ENCODE measurements at places on chromosomes 11 and 22.

- no peak for DNase-seq
Observed at GRCh38 chr22:29633514-29634312, 30.3 kb downstream of the NF2 start.

- DNase-seq, result no peak
Observed at GRCh38 chr11:63491636-63492372, 837 bp upstream of the PLAAT5 start.

- no peak for DNase-seq
Observed at GRCh38 chr11:45300715-45301114, 14.6 kb upstream of the SYT13 start.

DNA sequence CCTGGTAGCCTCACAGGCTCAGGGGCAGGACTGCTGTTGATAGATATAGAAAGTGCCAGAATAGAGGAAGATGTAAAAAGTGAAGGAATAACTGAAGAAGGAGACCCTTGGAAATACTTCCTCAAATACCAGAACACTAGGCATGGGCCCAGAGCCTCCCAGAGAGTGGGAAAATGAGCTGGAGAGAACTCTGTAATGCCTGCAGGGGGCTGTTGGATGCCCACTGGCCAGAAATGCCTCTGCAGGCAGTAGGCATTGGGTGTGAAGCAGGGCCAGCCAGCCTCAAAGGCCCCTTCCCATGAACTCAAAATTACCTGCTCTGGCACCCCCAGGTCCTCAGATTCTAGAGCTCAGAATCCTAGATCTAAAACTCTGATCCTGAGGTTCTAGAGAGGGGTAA, 15.1 kb downstream of the P2RY2 start:
- DNase-seq, result no peak

- no peak for DNase-seq
Observed at GRCh38 chr22:31540966-31541365, 44.6 kb downstream of the SFI1 start.

- DNase-seq, result no peak
Observed at GRCh38 chr11:115222218-115222862, 281.9 kb downstream of the CADM1 start.

DNA sequence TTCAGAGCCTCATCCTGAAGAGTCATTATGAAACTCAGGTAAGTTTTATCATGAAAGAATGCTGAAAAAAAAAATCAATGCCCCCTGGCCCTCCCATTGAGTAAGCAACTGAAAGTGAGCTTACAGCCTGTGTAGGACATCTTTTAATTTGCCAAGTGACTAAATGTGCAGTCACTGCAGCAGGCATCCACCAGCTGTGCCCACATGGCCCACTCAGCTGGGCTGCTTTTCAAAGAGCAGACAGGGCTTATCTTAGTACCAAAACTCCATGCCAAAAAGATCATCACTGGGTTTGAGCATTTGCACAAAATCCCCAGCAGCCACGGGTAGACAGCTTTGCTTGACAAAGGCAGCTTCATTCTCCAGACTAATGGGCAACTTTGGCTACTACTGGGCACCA, 709.7 kb downstream of the NTM start:
- DNase-seq, result no peak

DNA sequence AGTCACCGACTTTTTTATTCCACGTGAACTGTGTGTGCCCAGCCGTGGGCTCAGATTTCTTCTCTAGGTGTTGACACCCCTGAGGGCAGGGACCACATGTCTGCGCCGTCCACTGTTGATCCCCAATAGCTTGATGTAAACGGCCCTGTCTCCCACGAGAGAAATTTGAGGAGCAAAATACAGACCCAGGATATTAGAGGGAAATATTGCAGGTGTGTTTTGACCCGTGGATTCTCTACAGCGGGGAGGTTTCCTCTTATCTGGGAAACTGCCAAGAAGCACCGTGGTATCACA, 437.5 kb downstream of the TBC1D22A start:
- DNase-seq, result no peak

GRCh38 chr11:17719028-17719937, at the start of gene MYOD1:
TSS of gene MYOD1 (plus strand) at chr11:17719571. CDS start at chr11:17719783, 212 bp downstream.
- DNase-seq, result no peak

- no peak for DNase-seq
Observed at GRCh38 chr22:20517422-20517821, 10.0 kb downstream of the MED15 start.

- DNase-seq, result no peak
Observed at GRCh38 chr22:49861642-49862495, 8.2 kb downstream of the ZBED4 start.

DNA sequence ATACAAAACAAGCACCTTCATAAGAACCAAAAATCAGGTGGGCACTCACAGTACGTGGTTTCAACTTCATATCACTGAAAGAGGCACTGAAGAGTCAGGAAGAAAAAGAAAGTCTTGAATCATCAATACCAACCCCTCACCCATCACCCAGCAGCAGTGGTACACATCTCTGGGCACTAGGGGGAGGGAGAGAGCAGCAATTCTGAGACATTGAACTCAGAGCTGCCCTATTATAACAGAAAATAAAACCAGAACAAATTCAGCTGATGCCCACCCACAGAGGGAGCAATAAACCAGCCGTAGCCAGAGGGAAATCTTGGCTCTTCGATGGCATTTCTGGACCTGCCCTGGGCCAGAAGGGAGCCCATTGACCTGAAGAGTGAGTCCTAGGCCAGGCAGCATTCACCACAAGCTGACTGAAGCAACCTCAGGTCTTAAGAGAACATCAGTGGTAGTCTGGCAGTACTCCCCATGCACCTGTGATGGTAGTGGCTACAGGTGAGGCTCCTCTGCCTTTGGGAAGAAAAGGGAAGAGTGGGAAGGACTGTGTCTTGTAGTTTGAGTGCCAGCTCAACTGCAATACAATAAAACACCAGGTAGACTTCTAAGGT, 42.2 kb upstream of the FAM181B start:
- DNase-seq, result no peak

DNA sequence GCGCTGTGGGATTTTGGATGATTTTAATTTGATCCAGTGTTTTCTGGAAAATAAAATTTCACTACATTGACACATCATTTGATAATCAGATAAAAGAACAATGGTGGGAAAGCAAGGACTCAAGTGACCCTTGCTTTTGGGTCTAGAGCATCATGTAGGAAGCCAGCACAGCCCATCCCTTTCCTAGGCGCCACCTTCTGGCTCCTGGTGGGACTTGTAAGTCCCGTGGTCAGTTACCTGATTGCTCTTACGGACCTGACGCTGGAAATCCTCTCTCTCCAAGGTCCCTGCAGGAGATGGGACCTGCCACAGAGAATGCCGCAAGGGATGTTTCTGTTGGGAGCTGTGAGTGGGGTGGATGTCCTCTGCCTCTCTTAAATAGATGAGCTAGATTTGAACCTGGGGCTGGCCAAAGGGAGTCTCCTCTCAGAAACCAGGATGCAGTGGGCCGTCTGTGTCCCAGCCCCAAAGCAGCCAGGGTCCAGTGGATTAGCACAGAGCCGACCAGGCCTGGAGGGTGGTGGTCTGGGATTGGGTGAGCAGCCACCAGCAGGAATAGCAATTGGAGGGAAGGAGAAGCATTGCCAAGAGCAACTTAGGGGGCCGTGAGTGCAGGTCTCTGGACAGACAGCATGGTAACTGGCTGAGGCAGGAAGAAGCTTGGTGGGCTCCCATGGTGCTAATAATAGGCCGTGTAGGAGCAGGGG, 21.7 kb downstream of the TIMP3 start:
- DNase-seq, result no peak

GRCh38 chr11:44542372-44542771, 23.1 kb upstream of the CD82 start:
- no peak for DNase-seq

GRCh38 chr11:18802381-18803257, 11.0 kb upstream of the PTPN5 start:
- no peak for DNase-seq

GRCh38 chr11:120401506-120401905, 65.3 kb downstream of the ARHGEF12 start:
- DNase-seq, result no peak

DNA sequence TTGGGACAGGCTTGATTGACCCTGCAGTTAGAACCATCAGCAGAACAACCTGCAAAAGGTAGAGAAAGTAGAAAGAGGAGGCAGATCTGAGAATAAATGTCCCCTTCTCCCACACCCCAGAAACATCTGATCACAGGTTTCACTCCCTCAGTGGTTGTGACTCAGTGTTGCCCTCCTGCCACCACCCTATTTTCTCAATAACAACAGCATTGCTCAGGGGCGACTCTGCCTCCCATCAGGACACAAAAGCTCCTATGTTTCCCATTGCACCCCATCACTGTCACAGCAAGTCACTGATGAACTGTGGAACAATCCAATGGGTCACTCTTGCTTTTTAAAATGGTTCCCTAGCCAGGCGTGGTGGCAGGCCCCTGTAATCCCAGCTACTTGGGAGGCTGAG, 110.2 kb downstream of the RASSF10 start:
- DNase-seq, result no peak

DNA sequence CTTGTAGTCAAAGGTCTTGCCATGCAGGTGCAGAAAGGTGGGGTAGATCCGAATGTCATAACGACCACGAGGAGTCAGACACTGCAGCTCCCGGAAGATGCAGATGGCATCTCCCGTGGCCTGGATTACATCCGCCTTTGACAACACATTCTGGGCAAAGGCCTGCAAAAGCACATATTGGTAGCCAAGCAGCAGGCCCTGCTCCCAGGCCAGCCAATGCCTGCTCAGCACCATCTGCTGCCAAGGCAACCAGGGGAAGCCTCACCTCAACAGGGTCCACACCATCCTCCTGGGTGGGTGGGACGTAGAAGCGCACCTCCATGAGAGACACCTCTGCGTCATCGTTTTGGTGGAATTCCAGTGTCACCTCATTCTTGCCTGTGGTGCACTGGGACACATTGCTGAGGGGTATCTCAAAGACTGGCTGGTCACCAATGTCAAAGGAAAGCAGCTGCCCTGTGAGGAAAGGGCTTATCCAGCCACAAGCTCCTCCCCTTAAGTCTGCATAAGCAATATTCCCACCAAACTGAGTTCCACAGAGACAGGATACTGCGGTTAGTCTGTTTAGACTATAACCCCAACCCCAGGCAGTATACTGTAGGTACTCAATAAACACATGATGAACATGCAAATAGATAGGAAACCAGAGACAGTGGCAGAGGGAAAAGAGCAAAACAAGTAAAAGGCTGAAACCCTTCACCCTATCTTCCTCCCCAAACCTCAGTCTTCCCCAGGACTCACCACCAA, 2.8 kb downstream of the SSRP1 start:
- no peak for DNase-seq

GRCh38 chr11:115162919-115163318, 341.3 kb downstream of the CADM1 start:
- DNase-seq, result no peak

DNA sequence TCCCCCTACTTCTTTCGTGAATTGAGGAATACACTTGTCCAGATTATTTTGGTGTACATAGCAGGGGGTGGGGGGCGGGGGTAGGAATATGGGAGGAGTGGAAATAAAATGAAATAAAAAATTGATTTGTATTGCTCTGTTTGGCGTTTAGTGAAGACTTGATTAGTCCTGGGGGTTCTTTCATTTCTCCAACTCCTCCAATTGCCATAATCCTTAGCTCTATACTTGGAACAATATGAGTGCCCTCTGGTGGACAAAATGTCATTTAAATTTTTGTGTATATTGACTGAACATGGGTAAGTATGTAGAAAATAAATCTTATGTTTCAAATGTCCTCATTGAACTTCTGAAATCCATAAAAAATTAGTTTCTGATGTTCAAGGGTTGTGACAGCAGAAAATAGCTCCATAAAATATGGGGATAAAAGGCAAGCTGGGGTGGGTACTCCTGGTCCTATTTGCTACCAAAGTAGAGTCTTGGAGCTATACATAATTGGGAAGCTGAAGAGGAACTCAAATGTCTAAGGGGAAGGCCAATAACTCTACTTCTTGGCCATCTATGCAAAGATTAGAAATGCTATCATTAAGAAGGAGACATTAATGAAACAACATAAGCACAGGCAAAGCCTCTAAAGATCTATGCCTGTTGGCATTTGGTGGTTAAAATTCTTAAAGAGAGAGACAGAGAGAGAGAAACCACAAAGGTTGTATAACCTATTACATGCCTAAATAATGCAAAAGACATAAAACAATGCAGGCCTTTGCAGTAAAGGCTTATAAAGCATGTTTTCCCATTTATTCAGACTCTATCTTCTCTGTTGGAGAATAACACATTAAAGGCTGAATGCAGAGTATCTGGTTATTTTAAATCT, 421.6 kb downstream of the METTL15 start:
- DNase-seq, result no peak

GRCh38 chr22:44573451-44573850, 75.4 kb upstream of the RTL6 start:
- no peak for DNase-seq

DNA sequence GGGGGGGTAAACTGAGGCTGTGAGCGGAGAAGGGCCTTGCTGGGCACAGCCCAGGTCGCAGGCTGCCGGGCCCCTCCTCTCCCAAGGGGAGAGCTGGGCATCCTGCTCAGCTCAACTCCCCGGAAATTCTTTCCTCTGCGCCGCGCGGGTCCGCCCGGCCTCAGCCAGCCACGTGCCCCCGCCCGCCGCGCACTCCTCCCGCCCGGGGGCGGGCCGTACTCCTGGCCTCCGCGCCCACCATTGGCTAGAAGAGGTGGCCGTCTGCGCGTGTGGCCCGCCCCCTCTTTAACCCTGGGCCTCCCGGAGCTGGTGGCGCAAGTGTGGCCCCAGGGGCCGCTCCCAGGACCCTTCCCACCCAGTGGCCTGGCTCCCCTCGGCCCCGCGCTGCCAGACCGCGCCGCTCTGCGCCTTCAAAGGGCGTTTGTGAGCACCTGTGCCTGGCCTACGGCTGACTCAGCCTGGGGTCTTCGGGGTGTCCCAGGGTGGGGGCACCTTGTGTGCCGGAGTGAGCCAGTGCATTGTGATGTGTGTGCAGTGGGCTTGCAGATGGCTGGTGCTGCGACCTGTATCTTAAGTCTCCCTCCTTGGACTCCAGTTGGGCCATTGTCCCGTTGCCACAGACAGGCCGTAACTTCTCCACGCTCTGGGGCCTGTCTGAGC, 2.0 kb downstream of the MRGPRF start:
- DNase-seq, result no peak

GRCh38 chr11:76415073-76415472, 29.7 kb upstream of the EMSY start:
- DNase-seq, result no peak

- DNase-seq, result no peak
Observed at GRCh38 chr11:77510851-77511250, 37.0 kb upstream of the PAK1 start.

- no peak for DNase-seq
Observed at GRCh38 chr22:23450434-23450795, 129.7 kb downstream of the IGLL1 start.

DNA sequence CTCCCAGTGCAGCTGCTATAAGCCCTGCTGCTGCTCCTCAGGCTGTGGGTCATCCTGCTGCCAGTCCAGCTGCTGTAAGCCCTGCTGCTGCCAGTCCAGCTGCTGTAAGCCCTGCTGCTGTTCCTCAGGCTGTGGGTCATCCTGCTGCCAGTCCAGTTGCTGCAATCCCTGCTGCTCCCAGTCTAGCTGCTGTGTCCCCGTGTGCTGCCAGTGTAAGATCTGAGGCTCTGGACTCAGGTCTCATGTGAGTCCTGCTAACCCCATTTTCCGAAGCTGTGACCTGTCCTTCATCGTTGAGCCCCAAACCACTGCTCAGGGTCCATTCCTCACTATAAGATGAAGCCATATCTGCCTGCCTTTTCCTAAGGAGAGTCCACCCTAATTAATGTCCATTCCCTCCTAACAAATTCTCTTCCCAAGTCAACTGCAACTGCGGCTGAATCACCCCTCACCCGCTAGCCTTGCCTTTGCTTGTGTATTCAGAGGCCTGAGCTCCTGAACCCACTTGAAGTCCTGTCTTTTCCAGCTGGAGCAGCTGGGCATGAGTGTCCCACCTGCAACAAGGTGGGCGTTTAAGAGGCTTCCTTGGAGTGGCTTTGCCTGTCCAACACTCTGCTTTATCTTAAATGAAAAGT, 626 bp downstream of the KRTAP5-7 start:
- no peak for DNase-seq

Measured in stimulated activated CD8-positive, alpha-beta memory T cell treated with anti-CD3 and anti-CD28 coated beads, Interleukin-4, amount 100 ng/mL, for 4 hours (primary cell).